ENCODE measurements at places on chromosomes 2 and 18.

DNA sequence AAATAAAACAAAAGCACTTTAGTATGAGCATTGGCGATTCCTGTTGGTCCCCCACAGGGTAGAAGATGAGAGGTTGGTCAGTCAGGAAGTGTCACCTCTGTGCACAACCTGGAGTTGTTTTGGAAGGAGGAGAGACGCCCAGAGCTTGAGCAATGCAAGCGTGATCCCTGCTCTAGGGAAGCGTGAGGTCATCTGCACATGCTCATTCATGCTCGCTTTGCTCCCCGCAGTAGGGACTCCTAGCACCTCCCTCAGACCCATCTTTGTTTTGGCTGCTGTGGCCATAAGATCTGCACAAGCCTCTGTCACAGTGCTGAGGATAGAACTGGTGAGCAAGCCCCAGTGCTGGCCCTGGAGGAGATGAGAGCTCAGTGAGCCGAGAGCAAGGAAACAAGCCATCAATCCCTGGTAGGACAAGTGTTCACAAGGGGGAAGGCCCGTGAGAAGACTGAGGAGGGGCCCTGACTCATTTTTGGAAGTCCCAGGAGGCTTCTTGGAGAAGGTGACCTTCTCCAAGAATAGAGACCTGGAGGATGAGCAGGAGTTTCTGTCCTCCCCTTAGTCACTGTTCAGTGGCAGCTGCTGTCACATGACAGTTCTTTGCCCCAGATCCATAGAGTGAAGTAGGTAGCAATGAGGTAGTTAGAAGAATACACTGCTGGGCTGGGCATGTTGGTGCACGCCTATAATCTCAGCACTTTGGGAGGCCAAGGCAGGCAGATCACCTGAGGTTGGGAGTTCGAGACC is 13.3 kb upstream of the ATP8B1 start:
- no peak for DNase-seq

- DNase-seq, result no peak
Observed at GRCh38 chr2:224832207-224832606, 116.0 kb upstream of the CCDC195 start.

DNA sequence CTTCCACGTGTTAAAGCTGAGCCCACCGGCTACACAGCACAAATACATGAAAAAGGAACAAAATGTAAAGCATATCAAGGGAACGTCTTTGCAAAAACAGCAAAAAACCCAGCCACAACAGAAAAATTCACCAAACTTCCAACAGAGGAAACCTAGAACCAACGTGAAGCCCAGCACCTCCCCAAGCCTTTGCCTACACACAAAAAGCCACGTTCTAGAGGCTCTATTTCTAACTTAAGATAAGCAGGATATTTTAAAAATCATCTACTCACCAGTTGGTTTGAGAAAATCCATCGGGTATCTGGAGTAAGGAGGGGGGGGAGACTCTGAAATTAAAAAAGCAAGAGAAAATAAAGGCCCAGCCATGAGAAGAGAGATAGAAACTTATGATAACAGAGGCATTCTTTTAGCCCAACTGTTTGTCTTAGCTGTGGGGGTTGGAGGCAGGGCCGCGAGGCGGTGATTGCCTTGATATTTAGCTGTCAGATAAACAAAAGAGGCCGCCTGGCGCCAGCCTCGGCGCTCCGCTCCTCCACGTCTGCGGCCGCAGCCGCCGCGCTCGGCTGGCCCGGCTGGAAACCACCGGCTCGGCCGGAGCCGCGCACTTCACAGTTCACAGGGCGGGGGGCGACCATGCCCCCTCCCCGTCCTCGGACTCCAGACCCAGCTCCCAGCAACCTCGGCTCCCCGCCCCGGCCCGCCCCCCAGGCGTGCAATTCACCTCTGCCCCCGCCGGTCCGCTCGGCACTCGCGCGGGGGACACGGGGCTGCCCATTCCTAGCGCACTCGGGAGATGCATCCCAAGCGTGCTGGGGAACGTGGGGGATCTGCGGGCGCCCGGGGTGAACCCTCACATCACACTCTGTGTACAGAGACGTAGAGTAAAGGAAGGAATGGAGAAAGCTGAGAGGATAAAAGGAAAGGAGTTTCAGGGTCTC is 2.4 kb downstream of the SMAD7 start:
- peak; percentile 65 for DNase-seq

DNA sequence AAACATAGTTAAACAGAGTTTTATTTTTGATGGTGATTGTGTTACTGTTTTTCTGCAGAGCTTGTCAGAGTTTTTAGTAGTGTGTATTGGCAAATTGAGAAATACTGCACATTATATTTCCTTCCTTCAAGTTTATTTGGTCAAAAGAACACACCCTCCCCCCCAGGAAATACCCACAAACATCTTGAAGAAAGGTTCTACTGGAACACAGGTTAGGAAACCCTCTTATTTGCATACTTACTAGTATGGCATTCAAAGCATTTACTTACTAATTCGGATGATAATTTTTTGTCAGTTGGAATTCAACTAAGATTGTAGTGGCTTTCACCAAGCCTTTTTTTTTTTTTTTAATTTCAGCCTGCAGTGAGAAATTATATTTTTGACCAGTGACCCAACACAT is 9.1 kb downstream of the CAB39 start:
- DNase-seq, result no peak

GRCh38 chr2:241911551-241911950 is 42.0 kb downstream of the RTP5 start:
- no peak for DNase-seq

- peak; percentile 28 for DNase-seq
Observed at GRCh38 chr2:149038442-149039212, at the start of gene LYPD6B. Gene LYPD6B, plus strand, starts transcription at chr2:149038699. Its CDS starts 92,250 bp downstream, at chr2:149130949.

DNA sequence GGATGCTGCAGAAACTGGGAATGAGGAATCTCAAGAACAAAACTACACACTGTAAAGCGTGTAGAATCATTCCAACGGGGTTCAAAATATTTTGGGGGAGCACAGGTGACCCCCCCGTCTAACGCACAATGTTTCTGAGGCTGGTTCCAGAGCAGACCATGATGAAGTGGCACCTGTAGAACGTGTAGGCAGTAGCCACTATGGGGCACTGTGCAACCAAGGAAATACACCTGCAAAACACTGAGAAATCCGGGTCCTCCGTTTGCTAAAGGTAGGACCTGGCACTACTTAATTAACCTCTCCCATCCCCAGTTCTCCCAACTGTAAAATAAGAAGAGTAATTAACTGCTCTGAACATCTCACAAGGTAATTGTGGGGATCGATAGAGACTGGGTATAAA is 22.6 kb downstream of the ST6GAL2 start:
- peak; percentile 31 for DNase-seq

DNA sequence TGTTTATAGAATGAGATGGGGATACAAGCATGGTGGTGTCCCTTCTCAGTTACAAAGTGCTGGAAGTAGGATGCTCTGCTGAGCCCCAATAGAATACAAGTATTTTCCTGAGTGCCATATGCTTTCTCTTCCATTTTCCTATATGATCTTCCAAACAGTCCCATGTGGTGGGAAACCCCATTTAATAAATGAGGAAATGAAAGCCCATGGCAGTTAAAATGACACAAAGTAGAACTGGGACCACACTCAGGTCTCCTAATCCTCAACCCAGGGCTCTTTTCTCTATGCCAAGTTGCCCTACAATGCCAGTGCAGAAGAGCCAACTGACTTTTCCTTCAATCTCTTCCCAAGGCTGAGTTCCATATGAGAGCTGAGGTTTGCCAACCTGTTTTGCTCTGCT is 210.2 kb upstream of the FBXO11 start:
- DNase-seq, result no peak

DNA sequence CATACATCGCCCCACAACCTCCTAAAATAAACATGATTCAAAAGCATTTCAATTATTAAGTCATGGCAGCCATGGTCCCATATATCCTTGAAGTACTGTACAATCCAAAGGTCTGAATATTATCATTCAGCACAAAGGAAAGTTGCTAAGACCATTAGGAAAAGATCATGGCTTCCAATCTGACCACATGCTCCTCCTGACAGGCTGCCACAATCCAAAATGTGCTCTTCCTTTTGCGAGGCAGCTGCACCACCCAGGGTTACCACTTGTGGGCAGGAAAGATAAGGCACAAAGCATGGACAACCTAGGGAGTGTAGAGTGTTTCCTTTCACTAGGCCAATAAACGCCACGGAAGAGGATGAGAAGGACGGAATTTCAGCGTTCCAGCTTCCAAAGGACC is 5.4 kb downstream of the BOLA3 start:
- peak; percentile 77 for DNase-seq

GRCh38 chr18:21452796-21453510 is 147.6 kb downstream of the ESCO1 start:
- DNase-seq, result no peak

GRCh38 chr2:141348481-141348880 is 782.3 kb downstream of the LRP1B start:
- DNase-seq, result no peak

- DNase-seq, result no peak
Observed at GRCh38 chr2:6926071-6926732, 9.0 kb downstream of the RNF144A start.
